ENCODE measurements at places on chromosomes 3 and 15. TPM values are rescaled to one million over a fixed set of nuclear protein-coding genes. Genes with fewer than 3 reads are reported as not detected.

C3orf33 gene
- 9.4 TPM for total RNA-seq

IQCF5 gene
- total RNA-seq: not detected

GPR171 gene
- 0.39 TPM for total RNA-seq

SLC4A7 gene
- 25.6 TPM for total RNA-seq

Measured in right atrium auricular region (tissue), 2 donors.